CD4-positive, alpha-beta memory T cell (primary cell): ENCODE measurements at places on chromosomes 4 and X.

DNA sequence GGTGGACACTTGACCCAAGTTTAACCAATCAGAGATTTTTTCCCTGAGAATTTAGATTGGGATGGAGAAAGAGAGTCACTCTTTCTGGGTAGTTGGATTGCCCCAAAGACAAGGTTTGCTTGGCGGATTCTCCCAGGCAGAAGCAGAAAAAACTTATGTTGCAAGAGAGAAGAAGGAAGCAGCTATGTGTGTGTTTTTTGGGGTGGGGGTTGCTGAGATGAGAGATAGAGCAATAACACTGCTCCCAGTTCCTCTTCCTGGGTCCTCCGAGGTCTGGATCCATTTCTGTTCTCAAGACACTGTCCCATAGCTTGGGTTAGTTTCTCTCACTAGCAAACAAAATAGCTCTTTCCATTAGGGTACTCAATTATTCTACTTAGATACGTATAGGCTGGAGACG, 222.1 kb downstream of the STIM2 start:
- DNase-seq = no peak

DNA sequence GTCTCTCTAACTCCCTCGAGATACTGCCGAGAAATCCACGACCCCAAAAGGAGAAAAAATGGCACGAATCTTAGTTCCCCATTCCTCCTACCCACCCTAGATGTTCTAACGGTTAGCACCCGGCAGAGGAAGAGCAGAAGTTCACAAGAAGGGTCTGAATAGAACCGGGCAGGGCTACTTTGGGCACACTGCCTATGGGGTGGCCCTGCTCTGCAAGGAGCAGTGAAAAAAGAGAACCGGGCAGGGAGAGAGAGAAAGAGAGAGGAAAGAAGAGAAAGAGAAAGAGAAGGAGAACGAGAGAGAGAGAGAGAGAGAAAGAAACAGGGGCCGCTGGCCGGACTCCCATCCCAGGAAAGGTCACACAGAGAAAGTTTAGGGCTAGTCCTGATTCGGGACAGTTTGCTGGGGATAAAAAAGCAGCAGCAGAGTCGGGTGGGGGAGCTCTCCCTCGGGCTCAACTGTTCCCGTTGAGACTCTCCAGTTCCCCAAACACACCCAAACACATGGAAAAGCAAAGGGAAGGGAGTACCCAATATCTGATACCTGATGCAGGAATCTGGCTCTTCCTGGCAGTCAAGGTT, 468 bp downstream of the GLA start:
- DNase-seq = no peak

GRCh38 chr4:2036327-2036726, 22.8 kb upstream of the NAT8L start:
- no peak for DNase-seq

DNA sequence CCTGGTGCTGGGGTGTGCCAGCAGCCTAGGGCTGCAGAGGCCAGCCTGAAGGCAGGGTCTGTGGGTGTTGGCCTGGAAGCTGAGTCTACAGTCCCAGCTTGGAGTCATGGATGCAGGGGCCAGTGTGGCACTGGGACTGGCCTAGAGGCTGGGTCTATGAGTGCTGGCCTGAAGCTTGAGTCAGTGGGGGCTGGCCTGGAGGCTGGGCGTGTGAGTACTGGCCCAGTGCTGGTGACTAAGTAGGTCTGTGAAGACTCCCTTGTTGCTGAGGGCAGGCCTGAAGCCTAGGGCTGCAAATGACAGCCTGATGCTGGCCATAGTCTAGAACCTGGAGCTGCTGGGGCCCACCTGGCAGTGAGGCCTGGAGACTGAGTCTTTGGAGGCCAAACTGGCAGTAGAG, 31.3 kb upstream of the ALG13 start:
- no peak for DNase-seq

- no peak for DNase-seq
Observed at GRCh38 chr4:121952290-121952689, 430 bp upstream of the TRPC3 start.

DNA sequence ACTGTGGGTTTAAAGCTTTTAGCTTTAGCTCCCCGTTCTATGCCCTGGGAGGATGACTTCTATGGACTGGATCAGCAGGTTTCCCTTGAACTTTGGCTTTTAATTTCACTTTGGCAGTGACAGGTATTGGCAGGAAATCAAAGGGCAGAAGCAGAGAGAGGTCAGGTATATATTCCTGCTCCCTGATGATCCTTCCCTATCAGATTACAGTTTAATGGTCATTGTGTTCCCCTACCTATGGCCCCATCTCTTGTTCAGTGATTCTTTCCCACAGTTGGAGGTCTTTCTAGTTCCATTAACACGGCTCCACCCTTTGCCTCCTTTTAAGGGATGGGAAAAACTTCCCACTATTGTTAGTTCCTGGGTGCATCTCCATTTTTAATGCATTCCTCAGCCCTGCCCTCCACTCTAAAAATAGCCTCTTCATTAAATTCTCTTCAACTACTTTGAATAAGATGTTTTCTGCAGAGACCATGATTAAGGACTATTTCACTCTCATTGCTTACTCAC, 107.8 kb upstream of the TMEM47 start:
- no peak for DNase-seq

DNA sequence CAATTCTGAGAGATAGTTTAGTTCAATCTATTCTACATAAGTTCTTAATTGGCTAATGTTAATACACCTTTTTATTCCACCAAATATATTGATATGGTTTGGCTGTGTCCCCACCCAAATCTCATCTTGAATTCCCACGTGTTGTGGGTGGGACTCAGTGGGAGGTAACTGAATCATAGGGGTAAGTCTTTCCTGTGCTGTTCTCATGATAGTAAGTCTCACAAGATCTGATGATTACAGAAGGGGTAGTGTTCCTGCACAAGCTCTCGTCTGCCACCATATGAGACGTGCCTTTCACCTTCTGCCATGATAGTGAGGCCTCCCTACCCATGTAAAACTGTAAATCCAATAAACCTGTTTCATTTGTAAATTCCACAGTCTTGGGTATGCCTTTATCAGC, 11.3 kb downstream of the PPA2 start:
- DNase-seq = no peak

DNA sequence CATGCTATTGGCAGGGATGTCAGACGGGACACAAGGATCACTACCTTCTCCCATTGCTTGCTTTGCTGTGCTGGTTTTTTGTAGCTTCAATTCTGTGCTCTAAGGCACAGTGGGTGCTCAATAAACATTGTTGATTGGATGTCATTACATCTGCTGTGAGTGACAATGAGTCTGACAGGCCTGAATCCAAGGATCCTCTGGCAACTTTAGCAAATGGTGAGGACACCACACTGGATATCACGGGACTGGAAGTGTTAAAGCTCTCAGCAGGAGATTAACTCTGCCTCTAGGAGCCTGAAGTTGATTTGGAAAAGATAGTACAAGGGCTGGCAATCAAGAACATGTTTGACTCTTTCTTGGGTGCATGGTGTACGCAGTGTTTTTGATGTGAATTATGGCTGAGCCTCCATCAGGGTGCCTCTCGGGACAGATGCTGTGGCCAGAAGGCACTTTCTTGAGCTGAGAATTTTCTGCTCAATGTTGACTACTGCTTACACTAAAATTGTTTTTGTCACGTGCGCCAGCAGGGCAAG, 217.9 kb downstream of the ARAP2 start:
- no peak for DNase-seq

DNA sequence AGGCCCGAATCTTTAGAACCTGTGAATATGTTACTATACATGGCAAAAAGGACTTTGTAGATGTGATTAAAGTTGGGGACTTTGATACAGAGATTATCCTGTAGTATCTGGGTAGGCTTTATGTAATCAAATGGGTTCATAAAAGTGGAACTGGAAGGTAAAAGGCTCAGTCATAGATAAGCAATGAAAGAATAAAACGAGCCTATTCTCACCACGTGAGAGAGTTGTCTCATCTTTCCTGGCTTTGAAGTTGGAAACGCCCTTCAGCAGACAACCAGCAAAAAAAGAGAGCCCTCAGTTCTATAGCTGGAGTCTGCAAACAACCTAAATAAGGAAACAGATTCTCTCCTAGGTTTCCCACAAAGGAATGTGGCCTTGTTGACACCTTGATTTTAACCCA, 805.8 kb upstream of the DIAPH2 start:
- DNase-seq = no peak

DNA sequence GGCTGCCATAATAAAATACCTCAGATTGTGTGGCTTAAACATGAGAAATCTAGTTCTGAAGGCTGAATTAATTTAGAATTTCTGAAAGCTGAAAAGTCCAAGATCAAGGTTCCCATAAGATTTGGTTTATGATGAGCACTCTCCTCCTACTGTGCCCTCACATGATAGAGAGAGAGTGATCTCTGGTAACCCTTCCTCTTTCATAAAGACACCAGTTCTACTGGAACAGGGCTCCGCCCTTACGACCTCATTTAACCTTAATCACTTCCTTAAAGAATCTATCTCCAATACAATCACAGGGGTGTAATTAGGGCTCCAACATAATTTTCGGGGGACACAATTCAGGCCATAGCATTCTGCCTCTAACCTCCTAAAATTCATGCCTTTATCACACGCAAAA, 194.0 kb upstream of the MAB21L2 start:
- DNase-seq = no peak

DNA sequence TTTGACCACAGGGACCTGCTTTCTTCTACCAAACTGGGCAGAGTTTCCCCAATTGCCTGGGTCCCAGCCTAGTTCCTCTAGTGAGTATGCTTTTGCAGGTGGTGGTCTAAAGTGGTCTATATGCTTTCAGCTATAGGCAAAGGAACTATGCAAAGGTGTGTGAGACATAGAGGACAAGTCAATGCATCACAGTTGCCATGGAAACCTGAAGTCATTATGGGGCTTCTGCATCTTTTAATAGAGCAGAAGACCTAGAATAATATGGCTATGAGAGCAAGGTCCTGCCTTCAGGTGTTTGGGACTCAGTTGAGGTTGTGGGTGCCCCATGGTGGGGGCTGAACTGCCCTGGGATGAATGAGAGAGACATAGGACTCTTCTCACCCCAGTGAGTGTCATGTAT, 92.1 kb upstream of the RAB40AL start:
- no peak for DNase-seq

GRCh38 chr4:8898419-8898818, 26.8 kb upstream of the HMX1 start:
- DNase-seq = no peak

DNA sequence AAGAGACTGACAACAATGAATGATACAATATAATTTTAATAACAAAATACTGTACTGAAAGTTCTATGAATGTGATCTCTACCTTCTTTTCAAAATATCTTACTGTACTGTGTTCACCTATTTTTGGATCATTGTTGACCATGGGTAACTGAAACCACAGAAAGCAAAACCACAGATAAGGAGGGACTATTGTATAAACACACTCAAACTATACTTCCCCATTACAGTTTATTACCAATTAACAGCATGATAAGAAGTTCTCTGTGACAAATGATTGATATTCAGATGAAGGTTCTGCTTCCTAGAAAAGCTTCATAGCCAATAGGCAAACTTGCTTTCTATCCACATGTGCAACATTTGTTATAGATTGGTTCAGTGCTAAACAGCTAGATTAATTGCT, 50.1 kb downstream of the GABRG1 start:
- DNase-seq = no peak

- DNase-seq = no peak
Observed at GRCh38 chrX:119521246-119521645, 44.0 kb downstream of the STEEP1 start.

DNA sequence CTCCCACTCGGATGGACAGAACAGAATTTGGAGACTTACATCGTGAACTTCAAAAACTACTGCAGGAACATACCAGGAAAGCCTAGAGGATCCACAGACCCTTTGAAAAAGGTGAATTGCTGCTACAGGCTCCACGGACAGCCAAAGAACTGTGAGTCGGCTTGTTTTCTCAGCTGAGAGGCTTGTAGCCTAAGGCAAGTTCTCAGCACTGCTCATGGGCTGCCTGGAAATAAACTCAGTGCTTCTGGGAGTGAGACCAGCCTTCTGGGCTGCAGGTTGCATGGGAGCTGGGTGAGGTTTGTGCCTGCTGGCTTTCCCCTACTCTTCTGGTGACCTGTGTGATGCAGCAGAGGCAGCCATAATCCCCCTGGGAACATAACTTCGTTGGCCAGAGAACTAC, 1397.6 kb downstream of the FAM133A start:
- DNase-seq = no peak

- no peak for DNase-seq
Observed at GRCh38 chrX:47172549-47172948, 21.1 kb upstream of the UBA1 start.

DNA sequence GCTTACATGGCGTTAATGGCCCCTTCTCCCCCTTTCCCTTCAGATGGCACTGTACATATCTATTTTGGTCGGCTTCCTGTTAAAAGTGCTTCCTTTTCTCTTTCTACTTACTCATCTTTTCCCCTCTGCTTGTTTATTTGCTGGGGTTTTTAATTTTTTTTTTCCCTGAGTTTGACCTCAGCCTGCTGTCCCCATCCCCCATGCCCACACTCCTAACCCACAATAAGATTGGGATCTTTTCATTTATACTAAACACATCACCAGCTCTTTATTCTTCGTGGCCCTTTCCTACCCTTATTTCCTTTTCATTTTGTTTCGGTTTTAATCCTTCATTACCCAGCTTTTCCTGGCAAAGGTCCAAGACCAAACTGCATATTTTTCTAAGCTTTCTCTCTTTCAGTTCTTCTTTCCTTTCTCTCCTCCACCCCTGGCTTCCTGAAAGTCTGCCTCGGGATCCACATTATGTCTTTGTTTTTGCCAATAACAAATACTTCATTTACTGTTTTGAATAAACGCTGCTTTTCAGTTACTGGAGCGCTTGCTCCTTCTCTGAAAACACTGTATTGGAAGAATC, 152.0 kb upstream of the USP9X start:
- DNase-seq = peak; percentile 26

GRCh38 chrX:45515262-45516215, 314.9 kb upstream of the DIPK2B start:
- no peak for DNase-seq

DNA sequence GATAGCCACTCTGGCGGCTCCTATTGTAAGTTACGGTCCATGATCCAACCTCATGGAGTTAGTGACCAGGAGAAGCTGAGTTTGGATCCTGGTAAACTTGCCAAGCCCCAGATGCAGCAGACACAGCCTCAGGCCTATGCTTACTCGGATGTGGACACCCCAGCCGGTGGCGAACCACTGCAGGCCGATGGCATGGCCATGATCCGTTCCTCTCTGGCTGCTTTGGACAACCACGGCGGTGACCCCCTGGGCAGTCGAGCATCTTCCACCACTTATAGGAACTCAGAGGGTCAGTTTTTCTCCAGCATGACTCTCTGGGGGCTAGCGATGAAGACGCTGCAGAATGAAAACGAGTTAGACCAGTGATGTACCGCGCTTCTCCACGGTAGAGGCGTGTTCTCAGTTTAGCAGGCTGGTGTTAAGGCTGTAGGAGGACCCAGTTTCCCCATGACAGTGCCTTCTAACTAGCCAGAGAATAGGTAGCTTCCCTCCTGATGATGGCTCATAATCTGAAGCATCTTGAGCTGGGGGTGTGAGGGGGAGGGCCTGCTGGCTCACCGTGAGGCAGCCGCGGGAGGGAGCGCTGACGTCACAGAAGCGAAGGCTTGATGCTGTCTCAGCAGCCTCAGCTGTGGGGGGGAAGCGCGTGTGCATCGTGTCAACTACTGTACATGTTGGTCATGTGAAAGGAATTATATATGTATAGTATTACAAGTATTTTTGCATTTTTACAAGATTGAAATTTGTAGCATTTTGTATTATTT, 31.1 kb downstream of the ZBTB49 start:
- no peak for DNase-seq
